ENCODE measurements at places on chromosomes 16 and 17. TPM values are rescaled to one million over a fixed set of nuclear protein-coding genes. Genes with fewer than 3 reads are reported as not detected.

- no peak for DNase-seq
Observed at GRCh38 chr16:83676086-83676485, 131.7 kb upstream of the HSBP1 start.

DNA sequence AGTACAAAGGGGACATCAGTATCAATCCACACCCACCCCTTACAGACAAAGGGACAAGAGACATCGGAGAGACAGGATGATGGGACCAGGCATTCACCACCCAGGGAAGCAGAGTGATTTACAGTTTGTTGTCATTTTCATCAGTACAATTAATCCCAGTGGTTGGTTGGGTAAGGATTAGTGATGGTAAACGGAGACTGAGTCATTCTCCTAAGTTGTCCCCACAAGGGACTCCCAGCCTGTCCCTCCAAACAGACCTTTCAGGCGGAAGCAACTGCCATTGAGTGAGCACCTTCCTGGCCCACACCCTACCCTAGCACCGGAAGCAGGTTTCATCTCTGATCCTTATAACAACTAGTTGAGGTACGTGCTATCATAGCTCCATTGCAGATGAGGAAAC lies 11.2 kb downstream of the PPL start:
- DNase-seq: no peak

GRCh38 chr17:80517641-80518040 lies 27.0 kb upstream of the RPTOR start:
- no peak for DNase-seq

DNA sequence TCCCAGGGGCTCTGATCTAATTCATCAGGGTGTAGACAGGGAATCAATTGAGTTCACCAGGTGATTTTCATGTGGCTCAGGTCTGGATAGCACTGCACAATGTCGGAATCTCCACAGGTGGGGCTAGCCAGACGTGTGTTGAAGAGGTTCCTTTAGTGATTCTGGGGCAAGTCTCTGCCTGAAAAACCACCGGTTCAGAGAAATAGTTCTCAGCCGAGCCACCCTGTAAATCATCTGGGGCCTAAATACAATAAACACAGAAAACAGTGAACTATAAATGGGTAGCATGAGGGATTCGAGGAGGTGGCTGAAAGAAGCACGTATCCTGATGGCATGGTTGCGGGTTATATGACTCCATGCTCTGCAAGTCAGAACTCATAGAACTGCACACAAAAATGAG lies 21.3 kb downstream of the ASPA start:
- DNase-seq: no peak

DNA sequence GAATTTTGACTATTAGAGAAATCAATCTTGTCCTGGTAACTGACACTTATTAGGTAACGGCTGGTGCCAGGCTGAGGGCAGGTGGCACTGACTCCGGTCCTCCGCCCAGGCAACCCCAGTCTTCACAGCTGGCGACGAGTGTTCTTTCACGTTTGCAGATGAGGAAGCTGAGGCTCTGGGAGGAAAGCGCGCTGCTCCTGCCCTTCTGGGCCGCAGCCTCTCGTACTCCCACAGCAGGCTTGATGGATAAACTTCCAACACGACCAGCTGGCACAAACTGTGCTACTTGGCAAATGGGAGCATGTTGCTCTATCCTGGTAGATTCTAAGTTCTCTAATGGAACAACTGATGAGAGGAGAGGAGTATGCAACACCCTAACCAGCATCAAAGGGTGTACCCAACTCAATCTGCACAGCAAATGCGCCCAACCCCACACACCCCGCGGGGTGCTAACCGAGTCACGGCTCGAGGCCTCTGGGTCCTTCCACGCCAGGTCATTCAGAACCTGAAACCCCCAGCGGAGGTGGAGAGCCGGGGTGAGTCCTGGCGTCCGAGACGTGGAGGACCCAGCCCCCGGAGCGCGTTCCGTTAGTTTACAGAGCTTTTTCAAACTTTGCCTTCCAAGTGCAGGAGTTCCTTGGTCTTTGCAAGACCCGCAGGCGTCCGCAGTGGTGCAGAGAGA lies 477 bp upstream of the SLC47A1 start:
- peak; percentile 73 for DNase-seq

DNA sequence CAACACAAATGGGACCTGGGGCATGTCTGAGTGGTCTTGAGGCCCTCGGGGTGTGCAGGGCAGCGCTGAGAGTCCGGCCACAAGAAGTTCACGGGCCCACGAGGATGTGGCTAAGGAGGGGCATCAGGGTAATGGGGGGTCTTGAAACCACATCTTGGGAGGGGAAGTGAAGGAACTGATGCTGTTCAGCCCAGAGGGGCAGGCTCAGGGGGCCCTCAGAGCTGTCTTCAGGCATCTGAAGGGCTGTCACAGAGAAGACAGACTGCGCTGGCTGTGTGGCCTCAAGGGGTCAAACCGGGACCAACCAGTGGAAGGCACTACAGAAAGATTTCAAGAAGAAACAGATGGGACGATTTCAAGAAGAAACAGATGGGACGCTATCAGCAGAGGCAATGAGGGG lies 45.1 kb downstream of the ZNF423 start:
- no peak for DNase-seq

- no peak for DNase-seq
Observed at GRCh38 chr17:32484628-32485027, 2.2 kb upstream of the CDK5R1 start.

Gene MON1B
- total RNA-seq: 34.7 TPM

Gene HBA1
- 2,742 TPM for total RNA-seq

Gene SDR42E2
- total RNA-seq: not detected

Gene HOXB8
- 0.93 TPM for total RNA-seq

Gene SPNS3
- 0.32 TPM for total RNA-seq
